ENCODE measurements at places on chromosomes 6 and 20.

DNA sequence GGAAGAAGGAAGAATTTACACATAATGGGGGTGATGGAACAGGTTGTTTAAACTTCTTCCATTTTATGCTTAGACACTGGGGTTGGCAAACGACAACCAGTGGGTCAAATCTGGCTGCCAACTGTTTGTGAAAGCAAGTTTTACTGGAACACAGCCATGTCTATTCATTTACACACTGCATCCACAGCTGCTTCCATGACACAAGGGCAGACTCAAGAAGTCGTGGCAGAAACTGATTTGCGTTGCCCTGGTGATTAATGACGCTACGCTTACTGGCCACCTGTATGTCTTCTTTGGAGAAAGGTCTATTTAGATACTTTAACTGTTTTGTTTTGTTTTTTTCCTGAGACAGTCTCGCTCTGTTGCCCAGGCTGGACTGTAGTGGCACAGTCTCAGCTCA, 19.0 kb downstream of the CTCFL start:
- no peak for DNase-seq

GRCh38 chr20:1686151-1686748, 28.7 kb upstream of the SIRPG start:
- DNase-seq = no peak

DNA sequence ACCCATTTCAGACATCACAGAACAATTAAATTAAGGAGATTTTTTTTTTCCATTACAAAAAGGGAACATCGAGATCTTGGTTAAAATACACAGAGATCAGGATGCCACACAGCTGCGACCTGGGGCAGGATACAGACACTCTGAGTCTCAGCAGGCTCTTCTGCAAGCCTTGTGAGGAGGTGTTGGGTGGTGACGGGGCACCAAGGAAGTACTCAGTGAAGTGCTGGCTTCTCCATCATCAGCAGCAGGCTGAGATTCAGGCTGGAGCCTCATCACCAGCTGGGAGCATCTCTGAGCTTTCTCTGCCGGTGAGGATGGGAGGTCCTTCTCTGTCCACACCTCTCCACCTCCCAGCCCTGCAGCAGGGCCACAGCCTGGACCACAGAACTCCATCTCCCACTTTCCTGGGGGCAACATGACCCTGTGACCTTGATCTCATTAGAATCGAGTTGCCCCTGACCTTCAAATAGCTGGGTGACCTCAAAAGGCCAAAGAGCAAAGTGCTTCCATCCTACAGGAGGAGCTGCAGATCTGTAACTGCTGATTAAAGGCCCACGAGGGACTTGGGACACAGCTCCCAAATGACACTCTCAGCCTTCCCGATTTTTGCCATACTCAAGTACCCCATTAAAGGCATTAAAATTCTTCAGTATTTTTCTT, 16.0 kb downstream of the PMEPA1 start:
- DNase-seq = no peak

DNA sequence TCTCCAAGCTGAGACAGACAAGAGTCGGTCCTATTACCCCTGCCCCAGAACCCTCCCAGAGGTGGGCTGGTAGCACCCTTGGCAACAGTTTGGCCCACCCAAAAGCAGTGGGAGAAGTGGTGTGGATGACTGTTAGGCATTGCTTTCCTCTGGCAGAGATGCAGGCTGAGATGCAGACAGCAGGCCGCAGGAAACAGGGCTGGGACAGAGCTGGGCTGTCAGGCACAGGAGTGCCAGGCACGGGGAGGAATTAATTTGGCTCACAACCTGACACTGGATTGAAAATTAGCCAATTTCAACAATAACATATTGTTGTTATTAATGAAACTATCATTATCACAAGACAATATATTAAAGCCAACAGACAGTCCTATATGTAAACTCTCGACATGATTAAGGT, 15.7 kb upstream of the SIRT5 start:
- no peak for DNase-seq

Data from stimulated activated CD4-positive, alpha-beta T cell treated with anti-CD3 and anti-CD28 coated beads, Interleukin-1b, Interleukin-23, amount 100 ng/mL, for 1 hour (primary cell).